T-helper 17 cell (primary cell): ENCODE measurements at places on chromosomes 11 and 22.

- H3K4me1 ChIP-seq, result peaks cover 3% of the 10 kb centered on the region
- H3K36me3 ChIP-seq, result peaks cover 2% of the 10 kb centered on the region
- H3K27ac ChIP-seq, result no peak overlapping the region
Observed at GRCh38 chr22:24819911-24820461, 14.0 kb downstream of the SGSM1 start.

DNA sequence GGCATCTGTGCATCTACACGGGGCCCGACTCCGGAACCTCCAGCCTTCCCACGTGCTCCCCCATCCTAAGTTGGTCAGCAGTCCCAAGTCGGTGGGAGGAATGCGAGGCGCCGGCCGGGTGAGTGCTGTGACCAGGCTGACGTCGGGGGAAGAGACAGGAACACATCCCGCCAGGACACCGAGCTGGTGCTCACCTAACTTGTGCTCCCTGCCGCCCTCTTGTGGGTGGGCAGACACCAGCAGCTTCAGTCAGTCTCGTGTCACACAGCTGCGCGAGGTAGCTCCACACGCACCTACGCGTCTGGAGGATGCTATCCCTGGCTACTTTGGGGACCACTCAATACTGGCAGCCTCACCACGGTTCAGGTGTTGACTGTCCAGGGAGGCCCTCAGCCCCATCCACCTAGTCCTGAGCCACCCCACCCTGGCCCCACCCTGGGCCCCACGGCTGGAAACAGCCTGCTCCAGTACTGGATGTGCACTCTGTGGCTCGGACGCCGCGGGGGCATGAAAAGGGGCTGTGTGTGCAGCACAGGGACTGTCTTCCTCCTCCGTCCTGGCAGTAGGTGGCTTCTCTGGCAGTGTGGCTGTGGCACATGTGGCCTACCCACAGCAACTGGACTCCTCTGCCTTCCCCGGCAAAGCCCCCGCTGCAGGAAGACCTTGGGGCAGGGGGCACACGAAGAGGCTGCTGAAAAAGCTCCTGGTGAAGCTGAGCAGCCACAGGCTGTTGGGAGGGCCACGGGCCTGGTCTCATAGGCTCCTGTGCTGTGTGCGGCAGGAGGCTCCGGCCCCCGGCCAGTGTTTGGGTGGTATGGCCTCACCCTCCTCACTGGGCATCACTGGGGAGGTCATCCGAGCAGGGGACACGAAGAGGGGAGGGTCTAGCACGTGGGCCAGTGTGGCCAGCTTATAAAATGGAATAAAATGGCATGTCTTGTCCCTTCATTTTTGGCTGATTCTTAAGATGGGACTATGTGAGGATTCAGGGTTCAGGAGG is 11.2 kb upstream of the BID start:
- no peaks in the 10 kb centered on the region for H3K36me3 ChIP-seq
- no peak overlapping the region for H3K4me3 ChIP-seq
- H3K27me3 ChIP-seq, result no peaks in the 10 kb centered on the region
- no peak overlapping the region for H3K27ac ChIP-seq
- DNase-seq, result peak; percentile 68
- H3K4me1 ChIP-seq, result peaks cover 7% of the 10 kb centered on the region

- no peak overlapping the region for H3K27ac ChIP-seq
- DNase-seq, result no peak
- H3K4me1 ChIP-seq, result peaks cover 5% of the 10 kb centered on the region
- H3K36me3 ChIP-seq, result peaks cover 6% of the 10 kb centered on the region
Observed at GRCh38 chr11:120510406-120511115, 987 bp upstream of the GRIK4 start.

DNA sequence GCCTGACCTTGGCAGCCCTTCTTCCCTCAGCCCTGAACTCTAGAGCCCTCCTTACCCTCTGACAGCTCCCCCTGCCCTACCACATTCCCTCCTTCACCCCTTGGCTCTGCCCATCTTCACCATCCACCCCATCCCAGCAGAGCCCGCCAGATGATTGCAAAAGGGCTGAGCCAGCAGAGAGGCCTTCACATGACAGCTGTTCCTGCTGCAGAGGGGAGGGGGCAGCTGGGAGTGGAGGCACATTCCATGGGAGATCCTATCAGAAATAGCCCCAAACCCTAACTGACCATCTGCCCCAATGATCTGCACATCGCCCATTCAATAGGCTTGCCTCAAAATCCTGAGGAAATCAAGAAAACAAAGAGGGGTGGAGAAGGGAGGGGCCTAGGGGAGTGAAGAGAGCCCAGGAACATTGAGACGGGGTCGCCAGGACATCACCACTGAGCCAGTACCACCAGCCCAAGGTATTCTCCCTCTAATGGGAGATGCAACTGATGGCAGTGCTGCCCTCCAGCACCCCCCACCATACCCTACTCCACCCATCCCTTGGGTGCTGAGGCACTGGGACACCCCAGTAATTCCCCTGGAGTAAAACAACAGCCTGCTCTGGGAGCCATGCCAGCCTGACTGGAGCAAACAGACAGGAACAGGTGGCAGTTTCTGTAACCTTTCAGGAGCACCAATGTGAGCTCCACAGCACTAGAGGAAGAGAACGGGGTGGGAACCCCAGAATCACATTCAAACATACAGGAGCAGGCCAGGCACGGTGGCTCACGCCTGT is 8.0 kb upstream of the AHNAK start:
- peak overlapping the region; percentile 93 for H3K4me3 ChIP-seq
- peak overlapping the region; percentile 100 for H3K27ac ChIP-seq
- no peaks in the 10 kb centered on the region for H3K36me3 ChIP-seq
- no peak for DNase-seq

GRCh38 chr22:19090586-19091127 is 31.6 kb downstream of the DGCR2 start:
- no peak overlapping the region for H3K27ac ChIP-seq
- H3K27me3 ChIP-seq, result no peaks in the 10 kb centered on the region
- H3K4me1 ChIP-seq, result peaks cover 22% of the 10 kb centered on the region
- no peak overlapping the region for H3K4me3 ChIP-seq
- peaks cover 2% of the 10 kb centered on the region for H3K36me3 ChIP-seq

- peaks cover 11% of the 10 kb centered on the region for H3K4me1 ChIP-seq
- H3K27me3 ChIP-seq, result peaks cover 61% of the 10 kb centered on the region
- no peak for DNase-seq
Observed at GRCh38 chr11:125075242-125075625, 12.1 kb downstream of the SLC37A2 start.
